ENCODE measurements at places on chromosomes 4 and X.

DNA sequence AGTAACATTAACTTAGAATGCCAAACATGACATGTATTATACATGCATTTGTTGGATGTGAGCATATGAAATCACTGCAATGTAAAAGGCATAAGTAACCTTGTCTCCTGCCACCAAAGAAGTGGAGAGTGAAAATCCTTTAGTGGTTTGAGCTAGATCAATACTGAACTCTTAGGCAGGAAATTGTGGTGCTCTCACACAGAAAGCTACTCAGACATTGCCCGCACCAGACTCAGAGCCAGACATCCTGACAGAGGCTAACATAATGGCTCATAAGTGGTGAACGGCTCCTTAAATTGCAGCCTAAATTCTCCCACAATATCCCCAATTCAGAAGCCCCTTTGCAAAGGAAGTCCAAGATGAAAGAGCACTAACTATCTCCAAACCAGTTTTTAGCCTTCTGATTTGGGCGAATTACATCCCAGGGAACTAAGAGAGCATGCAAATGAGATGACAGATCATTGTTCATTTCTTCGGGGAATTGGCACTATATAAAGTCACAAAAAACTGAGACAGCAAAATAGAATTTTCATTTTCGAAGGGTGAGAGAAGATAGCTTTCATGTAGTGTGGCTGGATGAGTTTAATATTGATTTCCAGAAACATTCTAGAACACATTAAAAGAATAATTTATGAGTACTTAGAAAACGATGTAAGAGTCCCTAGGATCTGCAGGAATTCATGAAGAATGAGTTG is 233.6 kb upstream of the RPS6KA3 start:
- DNase-seq: no peak

DNA sequence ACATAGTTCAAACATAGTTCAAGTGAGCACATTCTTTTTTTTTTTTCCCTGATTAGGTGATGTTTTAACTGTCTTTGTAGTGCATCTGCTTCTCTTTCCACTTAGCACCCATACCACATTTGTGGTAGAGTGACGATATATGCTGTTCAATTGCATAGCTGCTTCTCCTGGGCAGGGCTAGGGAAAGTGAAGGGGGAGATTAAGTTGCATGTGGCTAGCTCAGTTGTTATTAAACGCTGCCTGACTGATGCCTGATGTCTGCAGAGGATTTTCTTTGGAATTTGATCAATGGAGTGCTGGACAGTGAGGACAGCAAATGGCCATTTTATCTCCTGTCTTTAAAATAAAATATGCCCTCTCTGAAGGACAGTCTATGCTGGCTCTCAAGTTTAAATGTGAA is 63.7 kb downstream of the ANK2 start:
- DNase-seq: no peak

GRCh38 chr4:20724915-20725314 is 24.7 kb downstream of the PACRGL start:
- DNase-seq: no peak

DNA sequence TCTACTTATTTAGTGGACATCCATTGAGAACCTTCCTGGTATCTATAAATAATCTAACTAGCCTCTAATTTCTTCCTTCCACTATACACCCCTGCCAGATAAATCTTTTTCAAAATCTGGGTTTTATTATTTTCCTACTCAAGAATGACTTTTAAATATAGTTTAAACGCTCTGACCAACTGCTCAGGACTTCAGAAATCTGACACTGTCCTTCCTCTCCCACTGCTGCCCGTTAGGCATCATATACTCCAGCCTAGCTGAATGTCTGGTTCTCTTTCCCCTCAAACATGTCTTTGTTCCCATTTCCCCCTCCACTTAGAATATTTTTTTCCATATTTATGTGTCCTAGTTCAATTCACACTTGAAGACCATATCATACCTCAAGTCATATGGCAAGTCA is 35.2 kb upstream of the CBLL2 start:
- DNase-seq: no peak

- peak; percentile 21 for DNase-seq
Measured at GRCh38 chr4:186712690-186713089, 11.0 kb downstream of the FAT1 start.

GRCh38 chrX:20527558-20528011 is 260.9 kb upstream of the RPS6KA3 start:
- no peak for DNase-seq

DNA sequence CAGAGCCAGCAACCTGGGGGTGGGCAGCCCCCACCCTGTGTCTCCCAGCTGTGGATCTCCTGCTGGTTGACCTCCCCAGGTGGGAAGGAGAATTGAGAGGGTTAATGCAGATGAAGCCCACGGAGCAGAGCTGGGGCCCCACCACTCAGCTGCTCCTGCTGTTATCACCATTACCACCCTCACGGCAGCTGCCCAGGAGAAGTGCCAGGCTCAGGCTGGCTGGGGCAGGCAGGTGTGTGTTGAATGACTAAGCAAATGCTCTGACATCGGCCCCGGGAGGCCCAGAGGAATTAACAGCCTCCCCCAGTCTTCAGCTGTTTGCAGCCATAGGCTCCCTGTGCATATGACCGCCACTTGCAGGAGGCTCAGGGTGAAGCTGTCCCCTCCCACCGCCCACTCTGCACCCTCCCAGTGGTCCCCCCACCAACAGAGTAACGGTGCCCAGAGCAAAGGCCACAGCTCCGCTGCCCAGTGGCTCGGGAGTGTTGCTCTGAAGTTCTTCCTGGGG is 133.8 kb downstream of the CPZ start:
- DNase-seq: no peak

DNA sequence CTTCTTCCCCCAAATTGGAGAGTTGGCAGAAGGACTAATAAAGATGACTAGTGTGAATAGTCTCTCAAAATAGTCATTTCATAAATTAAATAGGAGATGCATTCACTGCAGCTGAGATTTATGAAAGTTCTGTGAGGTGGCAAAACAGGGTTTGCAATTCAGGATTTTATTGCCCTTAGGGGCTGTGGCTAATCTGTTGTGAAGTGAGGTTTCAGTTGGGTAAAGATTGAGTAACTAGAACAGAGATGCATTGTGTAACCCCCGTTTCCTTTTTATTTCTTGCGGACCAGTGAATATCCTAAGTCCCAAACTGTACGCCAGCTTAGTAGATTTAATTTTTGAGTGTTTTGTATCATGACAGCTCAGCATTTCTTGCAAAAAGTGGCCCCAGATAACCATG is 16.2 kb upstream of the SCRG1 start:
- DNase-seq: peak; percentile 72

- DNase-seq: no peak
Measured at GRCh38 chr4:98529970-98530569, 128.3 kb downstream of the TSPAN5 start.

GRCh38 chrX:74448669-74449068 is 27.4 kb downstream of the SLC16A2 start:
- DNase-seq: no peak

DNA sequence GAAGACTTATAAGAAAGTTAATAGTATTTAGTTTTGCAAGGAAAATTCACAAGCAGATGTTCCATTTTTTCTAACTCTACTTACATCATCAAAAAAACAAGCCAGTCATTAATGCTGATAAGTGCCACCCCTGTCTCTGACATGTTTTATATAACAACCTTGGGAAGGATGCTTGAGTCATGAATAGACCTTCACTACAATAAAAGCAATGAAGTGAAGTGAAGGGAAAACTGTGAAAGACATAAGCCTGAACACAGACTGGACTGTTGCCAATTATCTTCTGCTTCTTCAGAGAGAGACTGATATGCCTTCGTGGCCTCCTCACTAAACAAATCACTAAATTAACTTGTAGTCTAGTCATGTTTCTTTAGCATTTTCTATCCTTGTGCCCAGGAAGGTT is 353.2 kb downstream of the PDHA2 start:
- DNase-seq: peak; percentile 32

- peak; percentile 67 for DNase-seq
Measured at GRCh38 chr4:186726426-186727168, 2.9 kb upstream of the FAT1 start.

DNA sequence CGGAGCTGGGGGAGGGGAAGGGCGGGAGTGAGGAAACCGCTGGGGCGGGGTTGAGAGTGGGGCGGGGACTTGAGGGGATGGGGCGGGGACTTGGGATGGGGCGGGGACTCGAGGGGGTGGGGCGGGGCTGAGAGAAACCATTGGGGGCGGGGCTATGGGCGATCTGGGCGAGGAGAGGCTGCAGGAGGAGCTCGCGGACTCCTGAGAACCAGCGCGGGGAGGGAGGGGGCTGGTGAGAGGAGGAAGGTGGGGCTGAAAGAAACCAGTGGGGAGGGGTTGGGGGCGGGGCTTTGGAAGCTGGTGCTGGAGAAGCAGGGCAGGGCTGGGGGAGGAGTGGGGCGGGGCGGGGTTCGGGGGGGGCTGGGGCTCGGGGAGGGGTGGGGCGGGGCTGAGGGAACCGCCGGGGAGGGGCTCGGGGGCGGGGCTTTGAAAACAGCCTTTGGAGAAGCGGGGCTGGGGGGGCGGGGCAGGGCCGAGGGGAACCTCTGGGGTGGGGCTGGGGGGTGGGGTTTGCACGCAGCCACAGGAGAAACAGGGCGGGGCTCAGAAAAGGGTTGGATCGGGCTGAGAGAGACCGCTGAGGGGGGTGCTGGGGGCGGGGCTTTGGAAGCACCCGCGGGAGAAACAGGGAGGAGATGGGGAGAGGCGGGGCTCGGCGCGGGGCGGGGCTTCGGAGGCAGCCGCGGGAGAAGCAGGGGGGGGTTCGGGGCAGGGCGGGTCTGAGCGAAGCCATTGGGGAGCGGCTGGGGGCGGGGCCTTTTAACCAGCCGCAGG is 777 bp upstream of the EOLA2 start:
- DNase-seq: peak; percentile 86

- DNase-seq: peak; percentile 94
Measured at GRCh38 chr4:10018818-10019461, 2.4 kb downstream of the SLC2A9 start.

DNA sequence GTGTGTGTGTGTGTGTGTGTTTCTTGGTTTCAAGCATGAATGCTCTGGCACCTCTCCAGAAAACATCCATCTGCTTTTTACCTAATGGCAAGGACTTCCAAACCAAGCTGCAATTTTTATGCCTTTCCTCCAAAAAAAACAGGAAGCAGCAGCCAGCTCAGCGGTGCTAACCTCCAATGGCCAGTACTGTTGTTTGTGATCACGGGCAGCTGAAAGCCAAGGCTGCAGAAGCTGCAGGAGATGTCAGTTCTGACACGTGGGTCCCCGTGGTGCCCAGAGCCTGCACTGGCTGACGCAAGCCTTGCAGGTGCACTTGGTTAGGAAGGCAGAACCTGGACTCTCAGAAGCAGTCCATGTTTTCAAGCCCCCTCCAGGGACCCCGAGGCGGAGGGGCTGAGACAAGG is 313.6 kb upstream of the DDX53 start:
- DNase-seq: peak; percentile 10
